ENCODE measurements at places on chromosomes 6 and 20.

DNA sequence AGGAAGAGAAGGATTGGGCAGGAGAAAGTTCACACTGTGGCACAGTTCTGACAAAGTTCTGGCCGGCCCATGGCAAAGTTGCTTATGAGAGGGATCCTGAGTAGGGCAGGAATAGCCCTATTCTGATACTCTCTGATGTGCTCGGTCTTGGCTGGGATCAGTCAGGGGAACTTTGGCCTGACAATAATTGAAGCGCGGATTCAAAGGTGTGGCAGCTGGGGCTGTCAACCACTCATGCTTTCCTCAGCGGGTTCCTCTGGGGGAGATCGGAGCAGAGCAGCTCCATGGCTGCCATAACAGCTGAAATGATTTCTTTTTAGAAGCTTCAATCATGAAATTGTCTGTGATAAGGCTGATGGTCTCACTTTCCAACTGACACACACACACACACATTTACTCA is 714.1 kb downstream of the DHX35 start:
- no peak for DNase-seq

DNA sequence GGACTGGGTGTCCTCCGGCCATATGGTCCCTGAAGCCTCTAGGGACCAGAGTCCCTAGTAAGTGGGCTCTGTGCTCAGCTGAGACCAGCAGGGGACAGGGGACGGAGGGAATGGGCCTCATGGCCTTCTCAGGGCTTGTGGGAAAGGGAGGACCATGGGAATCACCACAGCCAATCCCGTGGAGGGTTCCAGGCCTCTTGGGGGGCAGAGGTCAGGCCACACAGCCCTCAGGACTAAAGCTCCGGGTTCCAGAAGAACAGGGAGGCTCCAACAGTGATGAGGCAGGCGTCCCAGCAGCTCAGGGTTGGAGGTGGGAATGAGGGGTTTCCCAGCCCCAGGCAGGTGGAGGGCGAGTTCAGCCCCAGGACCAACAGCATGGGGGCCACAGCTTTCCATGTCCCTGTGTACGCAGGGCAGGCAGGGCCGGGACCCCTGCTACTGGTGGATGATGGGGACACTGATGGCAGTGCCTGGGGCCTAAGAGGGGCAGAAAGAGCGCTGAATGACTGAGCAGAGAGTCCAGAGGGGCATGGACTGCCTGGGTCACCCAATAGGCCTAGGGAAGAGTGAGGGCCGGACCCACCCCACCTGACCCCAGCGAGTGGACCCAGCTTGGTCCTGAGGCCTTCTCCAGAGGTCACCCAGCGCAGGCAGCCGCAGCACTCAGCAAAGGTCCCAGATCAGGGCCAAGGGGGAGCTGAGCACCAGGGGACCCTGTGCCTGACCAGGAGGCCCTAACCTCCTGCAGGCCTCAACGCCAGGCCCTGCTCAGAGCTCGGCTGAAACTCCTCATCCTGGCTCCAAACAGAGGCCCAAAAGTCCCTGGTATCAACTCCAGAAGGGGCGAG is 8.8 kb downstream of the MYL9 start:
- no peak for DNase-seq

DNA sequence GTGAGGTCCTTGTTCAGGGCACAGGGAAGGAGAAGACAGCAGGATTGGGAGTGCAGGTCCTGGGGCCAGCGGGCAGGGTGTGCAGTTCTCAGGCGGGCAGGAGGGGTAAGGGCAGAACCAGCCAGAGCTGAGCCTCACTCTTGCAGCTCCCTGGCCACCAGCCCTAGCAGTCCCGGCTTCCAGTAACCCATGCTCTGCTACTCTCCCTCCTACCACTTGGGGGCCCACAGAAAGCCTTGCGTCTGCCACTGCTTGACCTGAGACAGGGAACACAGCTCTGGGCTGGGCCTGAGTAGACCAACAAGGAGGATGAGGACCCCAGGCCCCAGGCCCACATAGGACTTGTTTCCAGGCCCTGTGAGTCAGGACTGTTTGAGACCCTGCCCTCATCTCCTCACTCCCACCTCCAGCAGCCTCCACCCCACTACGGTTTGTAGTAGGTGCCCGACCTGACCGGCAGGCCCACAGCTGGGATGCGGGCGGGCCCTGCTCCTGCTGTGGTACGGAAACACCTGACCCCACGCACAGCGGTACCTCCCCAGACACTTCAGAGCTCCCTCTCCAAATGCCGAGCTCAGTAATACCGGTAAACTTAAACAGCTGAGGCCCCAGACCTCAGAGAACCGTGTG is 39.2 kb downstream of the KCNK5 start:
- DNase-seq: no peak

DNA sequence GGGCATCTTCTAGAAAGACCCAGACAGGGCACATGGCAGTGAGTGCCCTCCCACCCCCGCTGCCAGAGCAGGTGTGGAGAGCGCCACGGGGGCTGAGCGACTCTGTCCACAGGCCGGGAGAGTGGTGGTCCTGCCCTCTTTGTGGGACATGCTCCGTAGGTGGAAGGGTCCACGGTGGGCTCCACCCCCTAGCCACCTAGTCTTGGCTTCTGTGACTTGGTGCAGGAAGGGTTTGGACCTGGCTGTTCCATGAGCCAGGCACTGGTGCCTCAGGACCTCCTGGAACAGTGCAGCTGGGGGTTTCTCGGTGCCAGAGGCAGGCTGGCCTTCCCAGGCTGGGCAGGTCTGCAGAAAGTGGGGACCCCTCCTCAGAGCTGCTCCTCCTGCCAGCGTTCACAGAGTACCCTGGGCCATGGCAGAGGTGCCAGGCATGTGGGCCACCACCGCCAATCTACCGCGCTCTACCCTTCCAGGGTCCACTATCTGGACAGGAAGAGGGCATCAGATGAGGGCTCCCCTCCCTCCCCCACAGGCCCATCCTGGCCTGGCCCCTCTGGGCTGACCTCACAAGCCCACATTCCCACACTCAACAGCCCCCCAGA is 23.0 kb downstream of the SLCO4A1 start:
- DNase-seq: no peak

- DNase-seq: no peak
Measured at GRCh38 chr20:23059846-23060245, 10.4 kb upstream of the THBD start.

DNA sequence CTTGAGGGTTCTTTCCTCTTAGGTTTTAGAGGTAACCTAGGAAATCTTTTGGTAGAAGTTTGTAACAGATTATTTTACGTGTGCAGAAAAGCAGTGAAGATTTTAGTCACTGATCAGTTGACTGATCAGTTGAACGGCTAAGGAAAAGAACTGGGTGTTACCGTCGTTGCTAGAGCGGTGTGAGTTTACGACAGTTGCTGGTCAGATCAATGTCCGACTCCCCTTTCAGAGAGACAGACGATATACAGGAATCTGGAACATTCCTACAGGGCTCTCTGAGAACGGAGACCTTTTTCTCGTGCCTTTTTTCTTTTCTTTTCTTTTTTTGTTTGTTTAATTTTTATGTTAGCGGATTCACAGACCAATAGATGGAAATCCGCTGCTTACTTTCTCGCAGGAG is 132.1 kb upstream of the ZNF184 start:
- no peak for DNase-seq

DNA sequence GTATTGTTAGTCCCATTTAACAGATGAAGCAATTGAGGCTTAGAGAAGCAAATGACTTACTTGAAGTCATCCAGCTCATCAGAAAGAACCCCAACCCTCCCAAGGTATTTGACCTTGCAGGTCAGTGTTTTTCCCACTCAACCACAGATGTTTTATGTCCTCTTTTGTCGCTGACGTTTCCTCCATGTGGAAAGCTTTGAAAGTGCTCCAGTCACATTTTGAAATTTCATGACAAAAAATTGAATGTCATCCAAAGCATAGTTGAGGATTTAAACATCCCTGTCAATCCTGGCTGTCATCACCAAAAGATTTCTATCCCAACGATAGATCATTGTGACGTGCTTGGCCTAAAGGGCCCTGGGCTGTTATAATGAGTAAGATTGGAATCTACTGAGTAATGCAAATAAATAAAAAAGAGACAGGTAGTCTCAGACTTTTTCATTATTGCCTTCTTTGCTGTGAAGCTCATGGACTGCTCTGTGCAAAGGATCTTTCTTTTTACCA is 102.7 kb downstream of the TSHZ2 start:
- no peak for DNase-seq

DNA sequence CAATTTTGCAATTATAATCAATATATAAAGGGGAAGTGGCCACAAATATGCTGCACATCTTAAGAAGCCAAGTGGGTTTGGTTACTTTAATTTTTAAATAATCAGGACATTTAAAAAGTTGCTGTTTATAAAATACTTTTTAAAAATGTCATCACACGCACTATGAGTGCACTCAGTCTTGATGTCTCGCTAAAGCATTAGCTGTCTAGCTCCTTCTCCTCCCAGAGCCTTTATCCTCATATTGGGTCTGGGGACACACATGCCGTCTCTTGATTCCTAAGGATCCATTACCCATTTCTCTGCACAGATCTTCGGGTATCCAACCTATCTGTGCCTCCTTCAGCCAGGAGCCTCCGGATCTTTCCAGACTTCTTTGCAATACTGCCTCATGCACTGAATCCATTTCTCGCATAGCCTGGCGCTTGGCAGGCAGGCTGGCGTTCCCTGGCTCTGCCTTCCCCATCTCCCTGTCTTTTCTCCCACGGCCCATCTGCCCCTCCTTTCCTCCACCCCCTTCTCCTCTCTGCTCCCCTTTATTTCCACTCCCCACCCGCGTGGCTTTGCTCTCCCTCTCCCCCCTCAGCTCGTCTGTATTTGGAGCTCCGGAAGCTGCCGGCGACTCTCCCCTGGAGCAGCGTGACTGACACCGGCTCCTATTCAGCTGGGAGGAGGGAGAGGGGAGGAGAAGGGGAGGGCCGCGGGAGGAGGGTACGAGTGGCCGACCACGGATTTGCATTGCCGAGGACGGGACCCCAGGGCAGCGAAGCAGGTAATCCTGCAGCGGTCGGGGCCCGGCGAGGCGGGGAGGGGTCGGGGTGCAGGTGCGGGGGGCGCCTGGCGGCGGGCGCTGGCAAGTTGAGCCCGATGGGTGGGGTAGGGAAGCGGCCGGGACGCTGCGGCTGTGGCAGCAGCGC is at the start of gene CAP2:
Gene CAP2, plus strand, starts transcription at position 618 of the 914 bp plus-strand sequence. CDS start 27,961 bp downstream, outside the sequence.
- DNase-seq: no peak

DNA sequence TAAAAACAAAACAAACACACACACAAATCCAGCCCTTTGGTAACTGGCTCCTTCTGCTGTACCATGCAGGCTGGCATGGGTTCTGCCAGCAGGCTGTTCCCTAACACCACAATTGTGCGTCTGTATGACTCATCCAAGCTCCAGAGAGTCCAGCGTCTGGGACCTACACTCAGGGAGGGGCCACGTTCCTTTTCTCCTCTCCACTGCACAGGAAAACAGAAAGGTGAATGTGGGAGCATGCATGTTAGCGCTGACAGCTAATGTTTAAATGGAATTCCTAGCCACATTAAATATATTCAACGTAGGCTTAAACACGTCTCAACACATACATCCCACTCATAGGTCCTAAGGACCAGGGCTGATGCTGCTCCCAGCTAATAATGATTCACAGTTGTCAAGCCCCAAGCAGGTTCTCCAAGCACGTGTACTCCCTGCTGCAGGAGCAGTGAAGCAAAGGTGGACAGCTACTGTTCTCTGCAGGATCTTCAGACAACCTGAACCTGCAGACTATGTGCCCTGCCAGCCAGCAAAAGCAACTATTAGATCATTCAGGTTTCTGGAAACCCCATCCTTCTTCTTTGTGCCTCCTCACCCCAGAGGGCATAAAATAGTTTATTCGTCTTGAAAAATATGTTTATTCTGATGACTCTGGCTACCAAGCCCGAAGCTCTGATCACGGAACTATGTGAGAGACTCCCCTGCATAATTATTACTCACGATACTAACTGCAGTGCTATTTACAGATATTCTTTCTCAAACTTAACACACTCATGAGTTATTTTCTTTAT is 20.9 kb downstream of the MAP1LC3A start:
- DNase-seq: no peak

GRCh38 chr20:50188879-50189680 is 1.6 kb upstream of the CEBPB start:
- DNase-seq: no peak

- no peak for DNase-seq
Measured at GRCh38 chr6:22320750-22321149, 23.9 kb upstream of the PRL start.

- no peak for DNase-seq
Measured at GRCh38 chr6:12116264-12116800, 104.2 kb downstream of the HIVEP1 start.

DNA sequence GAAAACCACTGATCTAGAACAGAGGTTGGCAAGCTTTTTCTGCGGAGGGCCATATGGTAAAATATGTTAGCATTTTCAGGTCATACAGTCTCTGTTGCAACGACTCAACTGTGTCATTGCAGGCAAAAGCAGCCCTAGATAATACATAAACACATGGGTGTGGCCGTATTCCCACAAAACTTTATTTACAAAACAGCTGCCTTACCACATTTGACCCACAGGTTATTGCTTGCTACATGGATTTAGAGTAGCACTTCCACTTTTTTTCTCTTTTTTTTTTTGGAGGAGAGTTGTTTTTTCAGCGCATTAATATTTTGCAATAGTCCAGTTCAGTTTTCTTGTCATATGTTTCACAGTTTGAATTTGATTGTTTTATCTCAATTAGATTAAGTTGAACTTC is 2.5 kb upstream of the IGF2R start:
- DNase-seq: no peak

GRCh38 chr20:7171911-7172310 is 404.4 kb downstream of the BMP2 start:
- no peak for DNase-seq

- DNase-seq: no peak
Measured at GRCh38 chr6:13488896-13489237, 1.5 kb upstream of the GFOD1 start.

GRCh38 chr6:101741474-101742171 is 348.1 kb downstream of the GRIK2 start:
- no peak for DNase-seq

- DNase-seq: no peak
Measured at GRCh38 chr6:131054392-131055250, 8.4 kb downstream of the EPB41L2 start.

DNA sequence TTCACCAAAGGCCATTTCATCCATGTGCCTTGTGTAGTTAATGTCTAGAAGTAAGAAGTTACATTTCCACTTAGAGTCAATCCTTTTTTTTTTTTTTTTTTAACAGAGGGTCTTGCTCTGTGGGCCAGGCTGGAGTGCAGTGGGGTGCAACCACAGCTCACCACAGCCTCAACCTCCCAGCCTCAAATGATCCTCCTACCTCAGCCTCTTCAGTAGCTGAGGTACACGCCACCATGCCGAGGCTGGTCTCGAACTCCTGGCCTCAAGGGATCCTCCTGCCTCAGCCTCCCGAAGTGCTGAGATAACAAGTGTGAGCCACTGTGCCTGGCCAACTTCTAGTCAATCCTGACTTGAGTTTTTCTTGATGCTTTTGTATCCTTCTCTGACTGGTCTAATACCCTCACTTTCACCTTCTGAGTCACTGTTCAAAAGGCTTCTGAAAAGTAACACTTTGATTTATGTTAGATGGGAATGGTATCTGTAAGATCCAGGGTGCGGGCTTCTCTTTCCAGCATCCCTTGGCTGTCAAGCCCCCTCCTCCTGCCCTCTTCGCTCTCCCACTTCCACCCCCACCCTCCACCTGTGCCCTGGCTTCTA is 22.1 kb downstream of the TRAM2 start:
- no peak for DNase-seq

- DNase-seq: no peak
Measured at GRCh38 chr6:159988983-159989454, 20.1 kb downstream of the IGF2R start.

All from esophagus squamous epithelium (tissue), 5 donors.